Fibroblast of villous mesenchyme (primary cell): ENCODE measurements at places on chromosomes 5 and 9. TPM values are rescaled to one million over a fixed set of nuclear protein-coding genes. Genes with fewer than 3 reads are reported as not detected.

The GABRA6 gene
- total RNA-seq: not detected in 2 replicates

The RALGPS1 gene
- total RNA-seq: 1.6 and 2.6 TPM in 2 replicates

The B4GALT1 gene
- 23.8 and 28.5 TPM in 2 replicates for total RNA-seq

The PAXX gene
- 9.9 and 18.0 TPM in 2 replicates for total RNA-seq

The PLK2 gene
- 219 and 297 TPM in 2 replicates for total RNA-seq

The STK32A gene
- total RNA-seq: 0.97 and 2.2 TPM in 2 replicates

The MRPL41 gene
- total RNA-seq: 41.5 and 58.0 TPM in 2 replicates

The PRDM9 gene
- not detected in 2 replicates for total RNA-seq

The GNG10 gene
- 82.8 and 108 TPM in 2 replicates for total RNA-seq

The PCDHGC3 gene
- total RNA-seq: 35.4 and 36.3 TPM in 2 replicates

The GMCL2 gene
- not detected in 2 replicates for total RNA-seq

The SPINK7 gene
- total RNA-seq: not detected in 2 replicates

The FCN2 gene
- not detected in 2 replicates for total RNA-seq

The ABO gene
- total RNA-seq: not detected in 2 replicates

The SQSTM1 gene
- total RNA-seq: 752 and 892 TPM in 2 replicates

The NTRK2 gene
- total RNA-seq: not detected in 2 replicates

The PLCXD3 gene
- total RNA-seq: 0.32 and 0.43 TPM in 2 replicates

The C9orf152 gene
- not detected in 2 replicates for total RNA-seq

The ZBED3 gene
- 1.3 and 2.6 TPM in 2 replicates for total RNA-seq

The GOLGA2 gene
- 114 and 116 TPM in 2 replicates for total RNA-seq
